ENCODE measurements at places on chromosomes 6 and 20. TPM values are rescaled to one million over a fixed set of nuclear protein-coding genes. Genes with fewer than 3 reads are reported as not detected.

- ATAC-seq = peak; percentile 99
Observed at GRCh38 chr6:153023977-153024708, 21.6 kb upstream of the MTRF1L start.

- ATAC-seq = no peak
Observed at GRCh38 chr6:160161647-160161986, 40.0 kb downstream of the SLC22A1 start.

DNA sequence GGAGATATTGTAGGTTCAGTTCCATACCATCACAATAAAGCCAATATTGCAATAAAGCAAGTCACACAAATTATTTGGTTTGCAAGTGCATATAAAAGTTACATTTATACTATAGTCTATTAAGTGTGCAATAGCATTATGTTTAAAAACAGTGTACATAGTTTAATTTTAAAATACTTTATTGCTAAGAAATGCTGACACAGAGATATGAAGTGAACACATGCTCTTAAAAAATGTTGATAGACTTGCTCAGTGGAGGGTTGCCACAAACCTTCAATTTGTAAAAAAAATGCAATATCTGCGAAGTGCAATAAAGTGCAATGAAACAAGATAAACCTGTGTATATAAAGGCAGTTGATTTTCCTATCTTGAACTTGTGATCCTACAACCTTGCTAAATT lies 161.5 kb downstream of the PRDM13 start:
- no peak for ATAC-seq

DNA sequence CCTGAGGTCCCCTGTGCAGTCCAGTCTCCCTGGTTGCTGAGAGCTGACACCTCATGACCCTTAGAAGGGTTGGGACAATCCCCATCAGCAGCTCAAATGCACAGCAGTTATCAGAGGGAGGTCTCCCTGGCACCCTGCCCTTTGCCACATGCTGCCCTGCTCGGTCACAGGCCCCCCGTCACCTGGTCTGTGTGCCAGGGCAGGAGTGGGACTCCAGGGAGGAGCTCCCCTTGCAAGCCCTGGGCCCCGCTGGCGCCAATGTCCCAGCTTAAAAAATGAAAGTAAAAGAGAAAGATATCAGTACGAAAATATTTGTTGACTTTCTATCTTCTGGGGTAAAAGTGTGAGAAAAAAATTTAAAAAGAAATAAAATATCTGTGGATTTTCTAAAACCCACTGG lies 68.1 kb upstream of the SLC22A16 start:
- no peak for ATAC-seq

DNA sequence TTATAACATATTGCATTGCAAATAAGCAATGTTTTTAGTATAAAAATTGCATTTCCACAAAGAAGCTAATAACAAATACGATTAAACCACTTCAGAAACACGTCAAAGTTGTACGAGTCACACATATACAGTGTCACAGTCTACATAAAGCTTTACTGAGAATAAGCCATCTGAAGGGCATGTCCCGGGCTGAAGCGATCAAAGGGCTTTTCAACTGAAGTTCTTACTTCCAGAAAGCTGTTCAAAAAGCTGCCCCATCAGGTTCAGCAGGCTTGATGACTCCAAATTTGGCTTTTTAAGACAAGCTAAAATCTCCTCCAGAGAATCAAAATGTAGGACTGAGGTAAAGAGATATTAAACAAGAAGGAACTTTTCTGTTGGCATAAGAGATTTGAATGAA lies 37.5 kb upstream of the HAO1 start:
- no peak for ATAC-seq

GRCh38 chr6:56096541-56096940 lies 150.8 kb downstream of the COL21A1 start:
- ATAC-seq = peak; percentile 64

DNA sequence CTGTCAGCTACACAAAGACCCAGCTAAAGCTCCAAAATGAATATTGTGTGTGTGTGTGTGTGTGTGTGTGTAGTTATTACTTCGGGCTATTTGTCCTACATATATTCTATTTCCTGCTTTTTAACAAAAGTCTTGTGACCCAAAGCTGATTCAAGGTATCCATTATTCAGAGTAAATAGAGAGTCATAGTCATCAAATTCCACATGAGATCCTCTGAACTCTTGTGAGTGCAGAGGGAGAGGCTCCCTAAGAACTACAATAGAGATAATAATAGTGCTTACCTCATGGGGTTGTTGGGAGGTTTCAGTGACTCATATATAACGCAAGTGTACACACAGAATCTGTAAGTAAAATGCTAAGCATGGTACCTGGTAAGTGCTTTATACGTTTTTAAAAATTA lies 95.6 kb upstream of the SHLD1 start:
- ATAC-seq = peak; percentile 75

DNA sequence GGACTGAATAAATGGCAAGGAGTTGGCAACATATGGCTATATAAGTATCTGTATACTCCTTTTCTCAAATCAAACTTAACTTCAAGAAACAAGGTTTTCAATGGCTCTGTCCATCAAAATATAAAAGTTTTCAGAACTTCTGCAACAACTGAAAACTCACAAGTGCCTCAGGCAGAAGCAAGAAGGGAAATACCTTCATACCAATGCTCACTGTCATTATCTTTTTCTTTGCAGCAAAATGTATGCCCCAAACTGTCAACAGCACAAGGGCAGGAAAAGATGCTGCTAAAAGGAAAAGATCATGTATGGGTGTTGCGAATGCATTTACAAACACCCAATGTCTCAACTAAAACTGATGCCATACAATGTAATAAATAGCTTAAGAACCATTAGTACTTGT lies 45.9 kb downstream of the PTPRK start:
- ATAC-seq = no peak

DNA sequence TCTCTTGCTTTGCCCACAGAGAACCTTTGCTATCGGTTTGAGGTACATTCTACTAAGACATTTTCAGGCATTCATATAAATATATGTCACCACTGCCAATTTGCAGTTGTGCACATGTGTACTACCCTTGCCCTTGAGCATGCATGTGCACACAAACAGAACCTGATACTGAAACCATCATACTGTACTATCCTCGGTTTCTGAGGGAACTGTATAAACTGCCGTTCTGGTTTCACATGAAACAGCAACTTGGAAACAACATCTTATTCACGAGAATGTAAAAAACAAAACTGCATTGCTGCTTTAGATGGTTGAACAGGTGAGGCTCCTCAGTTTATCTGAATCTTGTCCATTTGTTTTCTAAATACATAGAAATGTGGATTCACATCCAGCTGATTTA lies 151.2 kb upstream of the TMEM170B start:
- ATAC-seq = no peak

DNA sequence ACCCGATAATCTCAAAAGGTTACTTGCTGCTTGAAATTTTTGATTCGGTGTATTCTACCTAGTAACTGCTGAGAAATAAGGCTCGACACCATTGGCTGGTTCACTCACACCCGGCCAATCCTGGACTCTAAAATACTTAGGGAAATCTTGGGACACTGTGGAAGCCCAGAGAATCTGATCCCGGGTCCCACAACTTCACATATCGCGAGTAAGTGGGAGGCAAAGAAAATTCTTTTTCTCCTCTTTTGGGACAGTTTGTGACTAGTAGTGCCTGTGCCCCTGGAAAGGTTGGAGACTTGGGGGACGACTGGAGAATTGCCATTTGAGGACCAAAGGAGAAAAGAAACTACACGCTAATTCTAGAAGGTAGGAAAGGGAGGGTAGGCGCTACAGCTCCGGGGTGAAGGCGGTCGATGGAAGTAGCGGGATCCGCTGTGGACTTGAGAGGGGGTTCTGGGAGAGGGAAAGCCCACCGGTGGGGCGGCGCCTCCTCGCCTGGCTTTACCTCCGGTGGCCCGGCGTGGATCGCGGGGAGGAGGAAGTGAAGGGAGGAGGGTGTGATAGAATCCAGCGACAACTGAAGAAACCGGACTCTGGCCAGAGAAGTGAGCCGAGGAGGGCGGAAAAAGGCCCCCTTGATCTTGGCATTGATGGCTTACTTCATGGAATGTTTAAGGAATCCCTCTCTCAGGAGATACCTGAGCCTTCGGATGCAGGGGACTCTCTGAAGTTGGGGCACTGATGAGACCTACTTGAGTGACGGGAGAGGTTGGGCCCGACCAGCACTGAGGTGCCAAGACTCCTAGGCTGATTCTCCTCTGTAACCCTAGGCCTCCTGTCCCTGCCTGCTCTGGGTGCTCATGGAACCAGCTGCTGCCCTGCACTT lies 18.8 kb upstream of the BTN3A3 start:
- ATAC-seq = peak; percentile 100

- no peak for ATAC-seq
Observed at GRCh38 chr6:25312703-25313102, 33.5 kb downstream of the CARMIL1 start.

GRCh38 chr6:41334482-41335040 lies 847 bp upstream of the NCR2 start:
- peak; percentile 43 for ATAC-seq

DNA sequence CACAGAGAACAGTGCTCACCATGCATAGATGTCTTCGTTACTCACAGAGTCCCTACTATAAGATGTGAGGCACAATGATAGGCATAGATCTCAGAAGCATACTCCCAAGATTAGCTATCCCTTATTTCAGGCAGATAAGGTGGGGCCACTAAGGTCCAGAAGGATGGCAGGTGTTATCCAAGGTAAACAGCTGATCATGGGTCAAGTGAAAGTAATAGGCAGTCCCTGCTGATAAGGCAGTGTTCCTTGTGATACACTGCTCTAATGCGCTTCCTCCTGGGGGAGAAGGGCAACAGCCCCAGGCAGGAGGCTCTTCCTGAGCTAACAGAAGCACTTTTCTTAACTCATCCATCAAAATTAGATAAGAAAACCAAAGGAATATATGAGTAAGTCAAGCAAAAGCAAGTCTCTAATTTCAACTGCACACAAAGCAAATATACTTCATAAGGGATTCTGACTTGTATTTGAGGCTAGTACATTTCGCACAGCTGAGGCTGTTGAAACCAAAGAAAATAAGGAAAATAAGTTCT lies 42.2 kb downstream of the METTL24 start:
- ATAC-seq = no peak

DNA sequence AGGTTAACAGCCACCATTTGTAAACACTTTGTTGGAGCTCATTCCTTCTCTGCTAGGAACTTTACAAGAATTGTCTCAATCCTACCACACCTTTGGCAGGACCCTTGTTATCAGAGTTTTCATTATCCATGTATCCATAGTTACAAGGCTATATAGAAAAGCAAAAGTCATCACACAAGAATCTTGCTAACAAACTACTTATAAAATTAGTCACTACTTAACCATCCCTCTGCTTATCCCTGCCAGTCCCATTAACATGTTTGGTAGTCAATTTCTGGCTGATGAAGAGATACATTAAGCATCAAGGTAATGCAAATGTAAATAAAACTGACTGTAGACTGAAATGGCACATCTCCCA lies 10.4 kb downstream of the ZSWIM3 start:
- ATAC-seq = no peak

DNA sequence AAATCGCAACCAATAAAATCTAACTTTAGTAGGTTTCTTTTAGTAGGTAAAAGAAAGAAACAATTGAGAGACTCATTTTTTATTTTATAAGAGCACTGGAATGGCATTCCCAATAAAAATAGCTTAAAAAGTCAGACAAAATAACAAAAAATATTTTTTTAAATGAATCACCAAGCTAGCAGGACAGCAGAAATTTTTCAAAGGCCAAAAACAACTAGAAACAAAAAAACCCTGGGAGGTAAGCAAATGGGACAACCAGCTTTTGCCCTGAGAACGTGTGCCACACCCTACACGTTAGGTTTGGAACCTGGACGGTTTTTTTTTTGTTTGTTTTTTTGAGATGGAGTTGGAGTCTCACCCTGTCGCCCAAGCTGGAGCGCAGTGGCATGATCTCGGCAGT lies 19.6 kb downstream of the GPLD1 start:
- no peak for ATAC-seq

PNPLA1 gene
- total RNA-seq = 0.22 TPM

SMPD2 gene
- total RNA-seq = 5.2 TPM

TTK gene
- total RNA-seq = 0.78 TPM

UNC93A gene
- not detected for total RNA-seq

TMEM170B gene
- total RNA-seq = 10.1 TPM

FAXC gene
- total RNA-seq = 17.9 TPM

EDN3 gene
- not detected for total RNA-seq

FRK gene
- total RNA-seq = 0.14 TPM

SCUBE3 gene
- 14.6 TPM for total RNA-seq

ADGRB3 gene
- 12.6 TPM for total RNA-seq

DSE gene
- total RNA-seq = 8.3 TPM

AHI1 gene
- 36.8 TPM for total RNA-seq
